CD4-positive, alpha-beta memory T cell (primary cell): ENCODE measurements at places on chromosomes 1 and 21.

GRCh38 chr1:94096797-94097549 lies 24.0 kb downstream of the ABCA4 start:
- DNase-seq: no peak

DNA sequence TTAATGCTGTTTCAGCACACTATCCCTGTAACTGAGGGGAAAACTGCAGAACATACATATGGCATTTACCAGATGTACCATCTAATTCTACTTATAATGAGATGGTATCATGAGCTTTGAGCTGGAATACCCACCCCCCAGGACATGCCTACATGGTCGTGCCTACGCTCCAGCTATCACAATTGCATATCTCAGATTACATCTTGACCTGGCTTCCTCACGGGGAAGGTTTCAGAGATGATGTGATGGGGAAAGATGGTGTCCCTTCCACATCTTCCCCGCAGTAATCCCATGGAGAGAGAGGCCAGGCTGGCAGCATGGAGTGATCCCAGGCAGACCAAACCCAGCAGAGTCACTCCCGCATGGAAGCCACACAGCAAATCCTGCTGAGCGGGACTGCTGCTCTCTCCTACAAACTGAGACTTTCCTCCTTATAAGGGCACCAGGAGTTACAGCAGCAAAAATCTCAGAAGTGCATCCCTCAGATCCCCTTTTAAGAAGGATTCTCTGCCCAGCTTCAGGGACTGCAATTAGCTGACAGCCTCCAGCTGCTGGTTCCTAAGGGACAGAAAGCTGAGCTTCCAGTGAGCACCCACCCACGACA lies 67.1 kb downstream of the KCNH1 start:
- no peak for DNase-seq

DNA sequence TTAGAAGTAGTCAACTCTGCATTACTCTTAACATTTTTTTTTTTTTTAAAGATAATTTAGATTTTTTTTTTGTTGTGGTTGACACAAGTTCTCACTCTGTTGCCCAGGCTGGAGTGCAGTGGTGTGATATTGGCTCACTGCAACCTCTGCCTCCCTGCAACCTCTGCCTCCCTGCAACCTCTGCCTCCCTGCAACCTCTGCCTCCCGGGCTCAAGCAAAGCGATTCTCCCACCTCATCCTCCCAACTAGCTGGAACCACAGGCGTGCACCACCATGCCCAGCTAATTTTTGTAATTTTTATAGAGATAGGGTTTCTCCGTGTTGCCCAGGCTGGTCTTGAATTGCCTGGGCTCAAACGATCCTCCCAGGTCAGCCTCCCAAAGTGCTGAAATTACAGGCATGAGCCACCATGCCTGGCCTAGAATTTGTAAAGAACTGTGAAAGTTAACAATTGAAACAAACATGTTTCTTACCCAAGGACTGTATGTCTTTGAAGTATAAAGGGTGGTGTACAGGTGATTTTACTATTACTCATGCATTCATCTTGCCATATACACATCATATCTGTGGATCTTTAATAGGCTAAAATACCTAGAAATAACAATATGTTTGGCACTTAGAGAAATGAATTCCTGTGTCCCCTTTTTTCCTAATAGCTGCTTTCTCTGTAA lies 114.7 kb downstream of the ATP5PO start:
- DNase-seq: no peak

- no peak for DNase-seq
Observed at GRCh38 chr1:152926091-152926490, 17.7 kb downstream of the IVL start.

DNA sequence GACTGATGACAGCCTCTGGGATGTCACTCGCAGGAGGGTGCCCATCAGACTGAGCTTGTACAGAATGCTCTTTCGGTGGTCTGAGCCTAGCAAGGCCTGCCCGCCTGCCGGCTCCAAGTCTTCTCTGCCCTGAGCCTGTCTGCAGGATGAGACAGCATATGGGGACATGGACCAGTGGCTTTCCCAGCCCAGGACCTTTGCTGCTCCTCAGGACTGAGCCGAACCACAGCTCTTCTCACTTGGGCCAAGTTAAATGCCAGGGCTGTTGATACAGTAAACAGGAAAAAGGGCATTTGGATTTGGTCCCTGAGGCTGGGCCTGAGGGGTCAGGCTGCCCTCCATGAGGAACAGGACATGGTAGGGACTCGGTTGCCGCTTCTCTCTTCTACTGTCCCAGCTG lies 64.3 kb upstream of the EPS8L3 start:
- no peak for DNase-seq

DNA sequence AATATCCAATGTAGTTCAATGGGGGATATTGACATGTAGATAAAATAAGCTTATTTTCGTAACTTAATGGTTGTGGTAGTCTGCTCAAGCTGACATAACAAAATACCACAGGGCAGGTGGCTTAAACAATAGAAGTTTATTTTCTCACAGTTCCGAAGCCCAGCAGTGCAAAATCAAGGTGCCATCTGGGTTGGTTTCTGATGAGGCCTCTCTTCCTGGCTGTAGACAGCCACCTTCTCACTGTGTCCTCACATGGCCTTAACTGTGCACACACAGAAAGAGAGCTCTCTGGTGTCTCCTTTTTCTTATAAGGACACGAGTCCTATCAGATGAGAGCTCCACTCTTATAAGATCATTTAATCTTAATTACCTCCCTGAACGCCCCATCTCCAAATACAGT lies 64.8 kb upstream of the IPO9 start:
- DNase-seq: no peak

DNA sequence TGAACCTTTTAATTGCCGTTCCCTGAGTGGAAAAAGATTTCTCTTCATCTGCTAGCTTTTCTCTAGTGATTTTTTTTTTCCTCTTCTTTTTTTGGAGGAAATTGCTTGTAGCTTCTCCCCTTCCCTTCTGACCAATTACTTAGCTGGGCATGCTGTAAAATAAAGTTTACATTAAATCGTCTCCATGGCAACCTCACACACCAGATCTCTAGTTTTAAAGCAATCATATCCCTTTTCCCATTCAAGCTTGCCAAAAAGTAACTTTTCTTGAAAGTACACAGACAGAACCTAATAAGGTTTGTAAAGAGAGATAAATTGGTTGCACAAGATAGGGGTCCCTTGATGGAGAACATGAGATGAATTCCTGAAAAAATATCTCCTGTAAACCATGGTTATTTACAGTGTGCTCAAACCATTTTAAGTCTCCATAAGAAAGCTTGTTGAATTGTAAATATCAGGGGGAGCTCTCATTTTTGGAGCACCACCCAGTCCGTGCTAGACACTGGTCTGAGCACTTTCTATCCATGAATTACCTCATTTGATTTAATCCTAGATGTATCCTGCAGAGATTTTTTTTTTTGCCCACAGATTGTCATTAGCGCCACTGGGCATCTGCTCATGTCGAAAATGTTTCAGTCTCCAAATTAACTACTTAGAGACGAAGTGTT lies 32.6 kb upstream of the HTR1D start:
- no peak for DNase-seq

DNA sequence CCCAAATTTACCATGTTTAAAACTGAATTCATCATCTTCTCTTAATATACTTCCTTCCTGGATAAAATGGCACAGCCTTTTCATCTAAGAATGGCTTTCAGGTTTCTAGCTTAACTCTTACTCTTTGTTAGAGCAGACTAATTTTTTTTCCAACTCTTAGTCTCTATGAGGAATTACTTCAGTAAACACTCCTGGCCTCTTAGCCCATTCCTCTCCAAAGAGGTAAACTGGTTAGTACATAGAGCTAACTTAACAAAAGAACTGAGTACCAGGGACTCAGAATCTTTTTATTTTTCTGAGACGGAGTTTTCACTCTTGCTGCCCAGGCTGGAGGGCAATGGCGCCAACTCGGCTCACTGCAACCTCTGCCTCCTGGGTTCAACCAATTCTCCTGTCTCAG lies 21.1 kb downstream of the FOXJ3 start:
- DNase-seq: no peak

- no peak for DNase-seq
Observed at GRCh38 chr1:183609759-183610452, 19.6 kb upstream of the NCF2 start.

DNA sequence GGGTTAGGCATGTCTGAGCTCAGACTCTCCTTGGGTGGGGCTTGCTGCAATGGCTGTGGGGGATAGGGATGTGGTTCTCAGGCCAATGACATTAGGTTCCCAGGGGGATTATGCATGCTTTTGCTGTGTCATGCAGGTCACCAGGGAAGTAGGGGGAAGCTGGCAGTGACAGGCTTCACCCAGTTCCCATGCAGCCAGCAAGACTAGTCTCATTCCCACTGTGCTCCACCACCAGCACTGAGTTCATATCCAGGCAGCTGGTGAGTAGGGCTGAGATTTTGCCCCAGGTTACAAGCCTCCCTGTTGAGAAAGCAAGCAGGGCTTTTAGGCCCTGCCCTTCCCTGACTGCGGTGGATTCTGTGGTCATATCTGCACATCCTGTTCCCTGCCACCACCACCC lies 32.1 kb upstream of the PLA2G5 start:
- DNase-seq: no peak

DNA sequence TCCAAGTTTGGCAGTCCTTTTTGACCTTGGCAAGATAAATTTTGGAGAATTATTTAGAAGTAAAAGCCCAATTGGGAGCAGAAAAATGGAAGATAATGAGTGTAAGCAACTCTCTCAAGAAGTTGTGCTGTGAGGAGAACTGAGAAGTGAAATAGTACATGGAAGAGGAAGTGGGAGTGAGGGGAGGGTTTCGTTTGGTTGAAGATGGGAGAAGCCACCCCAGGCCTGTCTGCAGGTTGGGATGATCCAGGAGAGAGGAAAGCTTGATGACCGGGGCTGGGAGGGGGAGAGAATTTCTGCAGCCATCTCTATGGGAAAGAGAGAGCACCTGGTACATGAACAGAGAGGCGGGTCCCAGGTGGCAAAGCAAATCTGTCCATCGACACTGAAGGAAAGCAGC lies 8.6 kb upstream of the RCAN1 start:
- no peak for DNase-seq

- no peak for DNase-seq
Observed at GRCh38 chr1:18470671-18471355, 9.9 kb upstream of the KLHDC7A start.

DNA sequence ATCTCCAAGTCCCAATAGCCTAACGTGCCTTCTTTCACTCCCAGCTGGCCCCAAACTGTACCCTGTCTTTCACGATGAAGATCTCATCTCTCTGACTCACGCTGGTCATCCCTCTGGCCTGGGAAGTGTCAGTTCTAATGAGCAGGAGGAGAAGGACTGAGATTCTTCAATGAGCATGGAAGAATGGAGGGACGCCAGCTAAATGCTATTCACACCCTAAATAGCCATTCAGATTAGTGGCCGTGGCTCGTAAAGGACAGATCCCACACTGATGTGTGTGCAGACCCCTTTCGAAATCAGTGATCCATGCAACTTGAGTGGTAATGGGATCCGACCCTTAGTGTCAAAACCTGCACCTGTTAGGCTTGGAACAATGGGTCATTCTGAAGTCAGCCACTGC lies 75.9 kb upstream of the SMYD2 start:
- no peak for DNase-seq

DNA sequence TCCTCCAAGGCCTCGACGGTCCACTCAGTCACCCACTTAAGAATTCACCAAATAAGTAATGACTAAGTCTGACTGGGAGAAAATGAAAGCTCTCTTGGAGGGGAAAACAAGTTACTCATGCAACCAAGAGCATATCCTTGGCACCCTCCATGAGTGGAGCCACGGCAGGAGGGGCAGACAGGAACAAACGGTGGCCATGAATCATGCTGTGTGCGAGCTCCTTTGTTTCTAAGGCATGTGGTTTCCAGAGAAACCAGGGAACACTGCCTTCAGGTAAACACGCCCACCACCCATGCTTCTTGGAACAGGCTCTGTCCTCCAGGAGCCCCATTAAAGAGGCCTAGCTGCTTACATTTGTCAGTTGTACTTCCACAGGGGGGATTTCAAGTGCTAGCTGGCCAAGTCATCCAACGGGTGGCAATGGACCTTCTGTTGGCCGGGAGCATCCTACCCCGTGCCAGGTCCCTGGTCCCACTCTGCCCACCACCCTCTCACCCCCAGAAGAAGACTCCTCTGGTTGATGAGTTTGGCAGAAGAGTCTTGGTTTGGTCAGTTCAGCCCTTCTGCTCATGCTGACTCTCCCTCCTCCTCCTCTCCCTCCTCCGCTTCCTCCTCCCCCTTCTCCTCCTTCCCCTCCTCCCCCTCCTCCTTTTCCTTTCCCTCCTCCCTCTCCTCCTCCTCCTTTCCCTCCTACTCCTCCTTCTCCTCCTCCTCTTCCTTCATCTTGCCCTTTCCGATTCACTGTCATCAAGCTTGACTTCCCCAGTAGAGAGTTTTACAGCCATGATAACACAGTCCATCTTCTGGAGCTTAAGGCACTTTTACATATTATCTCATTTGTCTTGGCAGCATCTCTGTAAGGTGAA lies 107.6 kb downstream of the CCDC185 start:
- DNase-seq: no peak

- DNase-seq: no peak
Observed at GRCh38 chr1:160309571-160309970, 24.6 kb upstream of the PEX19 start.

DNA sequence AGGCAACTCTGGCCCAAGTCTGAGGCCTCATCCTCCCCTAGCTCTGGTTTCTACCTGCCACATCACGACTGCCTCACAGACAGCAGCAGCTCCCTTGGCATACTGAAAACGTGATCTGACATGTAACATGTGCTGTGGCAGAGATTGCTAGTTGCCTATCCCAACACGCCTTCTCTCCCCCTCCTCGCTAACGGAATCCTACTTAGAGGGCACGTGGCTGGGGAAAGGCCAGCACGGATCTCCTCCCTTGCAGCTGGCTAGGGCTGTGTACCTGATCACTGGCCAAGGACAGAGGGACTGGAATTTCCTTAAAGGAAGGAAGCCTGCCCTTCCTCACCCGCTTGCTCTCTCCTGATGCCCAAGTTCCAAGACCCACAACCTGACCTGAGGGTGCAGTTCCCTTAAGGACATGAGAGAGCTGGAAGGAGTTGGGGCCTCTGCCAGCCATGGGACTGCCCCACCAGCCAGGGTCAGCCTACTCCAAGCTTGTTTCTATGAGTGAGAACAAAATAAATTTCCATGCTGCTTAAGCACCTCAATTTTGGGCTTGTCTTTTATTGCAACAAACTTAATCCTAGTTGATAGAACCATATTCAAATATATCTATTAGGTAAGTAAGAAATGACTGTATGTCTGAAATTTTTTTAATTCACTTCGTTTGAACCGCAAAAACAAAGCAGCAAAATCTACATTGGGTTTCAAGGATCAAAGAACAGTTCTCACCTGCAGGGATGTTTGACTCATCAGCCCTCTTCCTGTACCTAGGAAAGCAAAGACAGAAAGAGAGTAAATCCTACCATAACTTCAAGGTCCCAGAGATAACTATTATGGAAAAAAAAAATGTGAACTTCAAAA lies 7.2 kb downstream of the SETD4 start:
- DNase-seq: no peak

DNA sequence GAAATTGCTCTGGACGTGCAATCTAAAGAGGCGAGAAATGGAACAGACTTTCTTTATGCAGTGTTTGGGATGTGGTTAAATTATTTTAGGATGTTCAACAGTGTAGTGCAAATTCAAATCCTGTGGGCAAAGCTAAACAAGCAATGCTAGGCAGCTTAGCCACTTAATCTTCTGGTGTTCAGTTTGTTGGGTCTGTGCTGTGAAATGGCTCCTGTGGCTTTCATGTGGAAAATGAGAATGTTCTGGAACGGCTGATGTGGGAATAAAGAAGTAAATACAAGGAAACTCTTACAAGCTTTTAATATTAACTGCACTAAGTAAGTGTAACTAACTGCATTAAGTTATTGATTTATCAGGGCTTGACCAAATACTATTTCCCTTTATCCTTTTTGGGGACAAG lies 766.6 kb downstream of the ADGRL2 start:
- DNase-seq: no peak
